ENCODE measurements at places on chromosomes 7 and 10.

GRCh38 chr7:117188376-117188775, 134.5 kb downstream of the WNT2 start:
- no peak for DNase-seq

DNA sequence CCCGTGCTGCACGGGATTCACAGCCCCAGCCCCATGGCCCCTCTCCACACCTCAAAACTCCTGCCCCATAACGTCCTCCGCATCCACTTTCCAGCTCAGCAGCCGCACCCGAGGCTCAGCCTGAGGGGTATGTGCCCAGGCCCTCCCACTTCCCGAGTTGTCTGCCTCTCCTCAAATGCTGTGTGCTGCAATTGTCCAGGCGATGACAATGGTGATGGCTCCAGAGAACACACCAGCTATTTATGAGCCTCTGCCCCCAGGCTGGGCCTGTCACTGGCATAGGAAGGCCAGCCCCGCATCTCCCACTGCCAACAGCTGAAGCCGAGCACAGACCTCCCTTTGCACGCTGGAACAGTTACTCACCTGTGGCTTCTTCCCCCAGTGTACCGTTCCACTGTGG, 2.4 kb upstream of the LDB3 start:
- peak; percentile 97 for DNase-seq

GRCh38 chr7:69778138-69778537, 179.9 kb downstream of the AUTS2 start:
- no peak for DNase-seq

DNA sequence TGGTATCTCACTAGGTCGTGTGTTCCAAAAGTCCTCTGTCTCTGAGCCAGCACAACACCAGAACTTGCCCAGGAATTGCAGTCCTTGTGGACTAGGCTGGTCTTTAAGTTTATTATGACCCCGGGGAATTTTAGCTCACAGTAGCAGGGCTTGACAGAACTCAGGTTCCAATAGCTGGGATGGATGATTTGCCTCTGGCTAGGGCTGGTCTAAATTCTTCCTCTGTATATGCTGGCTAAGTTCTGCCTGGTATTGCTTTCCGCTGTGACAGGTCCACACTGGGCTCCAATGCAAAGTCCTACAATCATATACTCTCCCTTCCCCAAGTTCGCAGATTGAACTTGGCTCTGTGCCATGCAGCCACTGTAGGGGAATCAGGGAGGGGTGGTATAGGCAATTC, 52.5 kb downstream of the FAS start:
- no peak for DNase-seq

- DNase-seq = no peak
These were observed 96.3 kb downstream of the SNX13 start for GRCh38 chr7:17844022-17844421.

- DNase-seq = no peak
These were observed 49.0 kb downstream of the SKAP2 start for GRCh38 chr7:26815426-26815825.

GRCh38 chr7:64314566-64314965, 805 bp downstream of the ZNF736 start:
- no peak for DNase-seq

DNA sequence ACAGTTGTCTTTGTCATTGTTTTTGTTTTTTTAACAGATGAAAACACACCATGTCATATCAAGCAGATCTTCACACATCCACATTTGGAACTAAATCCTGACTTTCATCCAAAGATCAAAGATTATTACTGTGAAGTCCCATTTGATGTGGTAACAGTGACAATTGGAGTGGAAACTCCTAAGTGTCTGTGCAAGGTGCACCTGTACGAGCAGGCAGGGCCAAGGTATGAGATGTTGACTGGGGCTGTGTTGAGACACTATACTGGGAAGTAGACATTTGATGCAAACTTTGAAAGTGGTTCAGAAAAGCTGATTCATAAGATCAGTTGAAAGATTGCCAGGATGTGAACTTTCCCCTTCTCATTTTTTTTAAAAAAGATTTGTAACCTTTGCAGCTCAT, 152.3 kb downstream of the CPED1 start:
- no peak for DNase-seq

- no peak for DNase-seq
These were observed 15.0 kb downstream of the TAS2R60 start for GRCh38 chr7:143458263-143458662.

GRCh38 chr7:11332865-11333228, 359.2 kb downstream of the PHF14 start:
- no peak for DNase-seq

DNA sequence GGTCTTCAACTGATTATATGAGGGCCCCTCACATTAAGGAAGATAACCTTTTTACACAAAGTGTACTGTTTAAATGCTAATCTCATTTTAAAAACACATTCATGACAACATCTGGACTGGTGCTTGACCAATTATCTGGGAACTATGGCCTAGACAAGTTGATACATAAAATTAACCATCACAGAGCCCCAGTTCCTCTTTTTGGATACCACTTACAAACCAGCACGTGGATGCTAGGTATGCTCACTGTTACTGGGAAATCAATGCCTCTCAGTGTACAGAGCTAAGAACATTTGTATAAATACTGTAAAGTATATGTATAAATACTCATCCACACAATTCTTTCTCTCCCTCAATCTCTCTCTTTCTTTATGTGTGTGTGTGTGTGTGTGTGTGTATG, 1217.8 kb upstream of the LRRTM3 start:
- no peak for DNase-seq

DNA sequence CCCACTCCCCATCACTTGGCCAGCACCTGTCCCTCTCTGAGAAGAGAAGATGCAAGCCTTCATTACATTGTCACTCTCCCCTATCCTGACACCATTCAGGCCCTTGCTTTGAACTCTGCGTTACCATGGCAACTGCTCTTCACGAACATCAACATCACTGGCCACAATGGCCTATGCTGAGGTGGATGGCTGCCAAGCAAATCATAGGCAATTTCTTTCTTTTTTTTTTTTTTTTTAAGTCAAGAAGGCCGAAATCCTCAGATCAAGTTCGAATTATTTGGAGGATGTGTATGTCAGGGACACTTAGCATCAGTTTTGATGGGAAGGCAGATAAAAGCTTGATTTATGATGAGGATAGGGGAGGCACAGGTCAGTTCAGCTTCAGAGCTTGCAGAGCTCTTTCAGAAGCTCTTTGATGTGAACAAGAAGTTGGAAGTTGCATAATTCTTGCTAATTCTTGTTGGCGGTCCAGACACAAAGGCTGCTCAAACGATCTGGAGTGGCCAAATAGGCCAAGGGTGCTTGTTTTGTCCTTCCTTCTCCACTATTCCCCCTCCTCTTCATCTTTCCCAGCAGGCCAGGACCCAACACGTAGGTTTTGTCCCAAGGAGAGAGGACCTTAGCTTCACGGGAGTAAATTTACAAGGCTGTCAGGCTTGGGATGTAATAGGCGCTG, 179.9 kb upstream of the NPVF start:
- no peak for DNase-seq

DNA sequence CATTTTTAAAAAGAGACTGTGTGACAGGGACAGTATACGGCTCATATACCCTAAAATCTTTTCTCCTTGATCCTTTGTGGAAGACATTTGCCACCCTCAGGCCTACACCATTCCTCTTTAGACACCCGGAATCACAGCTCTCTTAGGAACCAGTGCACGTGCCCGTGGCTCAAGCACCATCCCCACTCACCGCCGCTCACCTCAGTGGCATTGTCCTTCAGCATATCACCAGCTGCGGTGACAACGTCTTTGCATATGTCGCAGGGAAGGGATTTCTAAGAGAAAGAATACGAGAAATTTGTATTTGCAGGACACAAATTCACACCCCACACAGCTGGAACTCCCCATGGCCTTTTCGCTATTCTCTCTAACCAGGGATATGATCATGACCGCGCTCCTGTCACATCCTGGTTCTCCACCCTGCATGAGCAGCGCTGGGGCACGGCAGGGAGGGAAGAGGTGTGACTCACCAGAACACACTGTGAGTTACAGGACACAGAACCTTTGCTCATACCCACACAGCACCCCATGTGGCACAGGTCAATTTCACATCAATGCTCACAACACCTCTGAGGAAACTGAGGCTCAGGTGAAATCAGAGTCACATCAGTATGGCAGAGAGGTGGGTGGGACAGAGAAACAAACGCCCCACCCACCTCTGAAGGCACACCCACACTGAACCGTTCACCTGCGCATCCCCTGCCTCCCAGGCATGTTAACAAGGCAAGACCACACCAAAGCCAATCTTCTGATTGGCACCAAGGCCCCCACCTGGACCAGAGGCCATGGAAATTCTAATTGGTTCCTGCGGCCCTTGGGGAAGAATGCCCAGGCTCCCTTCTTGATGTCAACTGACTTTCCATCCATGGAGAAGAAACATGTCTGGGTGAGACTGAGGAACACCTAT, 19.2 kb downstream of the PSAP start:
- no peak for DNase-seq

- no peak for DNase-seq
These were observed 71.5 kb downstream of the AGMO start for GRCh38 chr7:15490291-15490690.

- DNase-seq = no peak
These were observed 621.1 kb upstream of the CELF2 start for GRCh38 chr10:10396601-10397000.

DNA sequence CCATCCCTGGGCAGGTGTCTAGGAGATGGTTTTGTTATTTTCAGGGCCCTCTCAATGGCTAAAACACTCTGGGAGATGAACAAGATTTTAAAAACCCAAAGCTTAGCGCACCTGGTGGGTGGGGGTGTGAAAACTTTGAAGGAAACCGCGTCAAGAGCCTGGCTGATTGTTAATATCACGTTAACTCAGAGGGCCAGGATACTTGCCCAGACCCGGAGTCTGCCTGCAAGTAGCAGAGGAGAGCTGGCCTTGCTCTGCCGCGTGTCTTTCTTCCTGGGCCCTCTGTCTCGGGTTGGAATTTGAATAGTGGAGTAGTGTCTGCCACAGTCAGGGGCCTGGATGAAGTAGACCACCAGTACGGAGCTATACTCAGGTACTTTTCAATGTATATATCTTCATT, 1.1 kb downstream of the MGMT start:
- DNase-seq = no peak

DNA sequence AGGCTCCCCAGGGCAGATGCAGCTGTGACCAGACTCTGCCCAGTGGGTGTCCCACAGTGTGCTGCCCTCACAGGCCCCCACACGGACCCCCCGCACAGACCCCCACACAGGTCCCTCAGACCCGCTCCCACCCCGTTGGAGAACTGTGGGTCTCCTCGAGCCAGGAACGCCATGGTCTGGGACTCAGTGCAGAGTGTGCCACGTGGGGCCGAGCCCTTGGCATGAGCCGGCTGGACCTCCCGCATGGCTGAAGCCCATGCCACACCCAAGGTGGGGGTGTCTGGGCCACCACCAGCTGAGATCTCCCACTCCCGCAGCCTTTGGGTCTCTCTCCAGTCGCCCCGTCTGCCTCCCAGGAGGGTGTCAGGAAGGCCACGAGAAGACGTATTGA, 34.3 kb downstream of the JAKMIP3 start:
- DNase-seq = no peak

GRCh38 chr10:122021379-122021778, 32.4 kb downstream of the TACC2 start:
- DNase-seq = no peak

DNA sequence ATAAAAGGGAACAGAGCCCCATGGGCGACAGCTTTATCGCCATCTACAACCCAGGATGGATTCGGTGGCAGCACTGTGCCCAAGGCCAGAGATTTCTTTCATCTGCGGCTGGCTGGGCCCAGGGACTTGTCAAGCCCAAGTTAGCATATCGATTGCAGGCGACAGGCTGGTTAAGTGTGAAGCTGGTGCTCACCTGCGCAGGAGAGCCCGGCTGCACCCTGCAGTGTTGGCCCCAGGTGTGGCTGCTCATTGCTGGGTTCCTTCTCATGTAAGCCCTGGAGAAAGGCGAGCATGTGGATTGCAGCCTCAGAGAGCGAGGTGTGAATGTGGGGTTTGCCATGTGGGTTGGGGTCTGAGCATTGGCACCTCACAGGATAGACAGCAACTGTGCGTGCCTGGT, 40.6 kb upstream of the LRRC4 start:
- peak; percentile 80 for DNase-seq

- DNase-seq = no peak
These were observed 120.1 kb upstream of the PITRM1 start for GRCh38 chr10:3292636-3293035.

- no peak for DNase-seq
These were observed 21.2 kb downstream of the CYP17A1 start for GRCh38 chr10:102815790-102816549.

GRCh38 chr7:47574482-47575329, 7.2 kb downstream of the TNS3 start:
- DNase-seq = no peak

DNA sequence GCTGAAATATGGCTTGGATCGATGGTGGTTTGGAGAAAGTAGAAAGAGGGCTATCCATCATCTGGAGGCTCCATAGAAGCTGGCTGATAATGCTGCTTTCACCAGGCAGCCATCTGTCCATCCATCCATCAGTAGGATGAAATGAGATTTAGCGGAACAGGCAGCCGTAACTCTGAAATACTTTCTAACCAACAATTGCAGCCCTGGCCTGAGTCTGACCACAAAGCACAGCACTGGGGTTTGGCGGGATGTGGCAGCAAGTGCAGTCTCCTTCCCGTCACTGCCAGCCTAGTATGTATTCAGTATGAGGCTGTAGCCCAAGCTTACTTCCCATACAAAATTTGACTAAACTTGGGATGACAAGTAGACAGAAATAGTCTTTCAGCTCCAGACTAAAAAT, 38.0 kb downstream of the R3HCC1L start:
- DNase-seq = no peak

- DNase-seq = no peak
These were observed 1088.4 kb downstream of the KCNMA1 start for GRCh38 chr10:76549171-76549570.

GRCh38 chr10:113235508-113235907, 285.5 kb downstream of the TCF7L2 start:
- DNase-seq = no peak

DNA sequence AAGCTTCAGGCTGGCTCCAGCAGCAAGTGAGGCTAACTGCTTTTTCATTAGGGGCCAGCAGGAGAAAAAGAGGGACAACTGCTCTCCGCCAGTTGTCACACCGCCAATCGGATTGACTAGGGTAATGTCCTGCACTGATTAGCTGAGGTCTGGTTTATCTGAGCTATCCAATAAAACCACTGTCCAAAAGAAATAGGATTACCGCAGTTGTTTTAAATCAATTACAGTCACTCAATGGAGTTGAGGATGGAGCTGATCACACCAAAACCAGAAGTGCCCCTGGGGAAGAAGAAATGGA, 351.4 kb upstream of the NPVF start:
- no peak for DNase-seq

DNA sequence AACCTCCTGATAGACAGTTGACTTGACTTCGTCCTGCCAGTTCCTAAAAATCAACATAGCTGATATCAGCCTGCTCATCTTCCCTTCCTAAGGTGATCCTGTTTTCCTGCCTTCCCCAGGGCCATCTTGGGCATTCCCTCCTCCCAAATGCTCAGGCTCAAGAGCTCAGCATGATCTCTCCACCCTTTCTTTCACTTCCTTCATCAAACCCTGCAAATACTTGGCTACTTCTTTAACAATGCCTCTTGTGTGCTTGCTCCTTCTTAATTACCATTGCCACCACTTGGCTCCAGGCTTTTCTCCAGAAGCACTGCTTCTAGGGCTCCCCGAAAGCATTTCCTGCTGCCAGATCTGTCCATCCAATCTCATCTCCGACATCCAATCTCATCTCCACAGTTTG, 7.3 kb downstream of the FSCN3 start:
- DNase-seq = no peak

GRCh38 chr10:42917821-42918220, 135.2 kb downstream of the BMS1 start:
- no peak for DNase-seq

- no peak for DNase-seq
These were observed 88.6 kb downstream of the RNF216 start for GRCh38 chr7:5692845-5693278.
